ENCODE measurements at places on chromosomes 7 and 10.

GRCh38 chr10:123974406-123974805, 82.8 kb upstream of the CPXM2 start:
- DNase-seq, result no peak

GRCh38 chr10:122044045-122044661, 55.2 kb downstream of the TACC2 start:
- no peak for DNase-seq

GRCh38 chr7:19665399-19666008, 43.3 kb downstream of the POLR1F start:
- peak; percentile 49 for DNase-seq

DNA sequence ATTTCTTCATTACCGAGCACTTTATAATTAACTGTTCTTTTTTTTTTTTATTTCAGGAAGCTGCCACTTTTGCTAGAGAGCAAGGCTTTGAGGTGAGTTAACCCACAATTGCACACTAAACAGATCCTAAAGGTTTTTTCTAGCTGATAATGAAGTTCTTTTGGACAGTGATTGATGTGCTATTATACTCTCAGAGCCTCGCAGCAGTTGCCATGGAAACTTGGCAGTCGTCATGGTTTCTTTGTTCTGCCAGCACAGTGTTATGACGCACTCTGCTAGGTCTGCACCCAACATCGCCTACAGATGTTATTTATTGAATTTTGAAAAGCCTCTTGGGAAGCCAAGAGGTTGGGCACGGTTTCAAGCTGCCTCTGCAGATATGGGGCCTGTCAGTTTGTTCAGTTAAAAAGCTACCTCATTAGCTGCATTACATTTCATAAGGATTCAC, 237.2 kb upstream of the KAT6B start:
- DNase-seq, result peak; percentile 92

DNA sequence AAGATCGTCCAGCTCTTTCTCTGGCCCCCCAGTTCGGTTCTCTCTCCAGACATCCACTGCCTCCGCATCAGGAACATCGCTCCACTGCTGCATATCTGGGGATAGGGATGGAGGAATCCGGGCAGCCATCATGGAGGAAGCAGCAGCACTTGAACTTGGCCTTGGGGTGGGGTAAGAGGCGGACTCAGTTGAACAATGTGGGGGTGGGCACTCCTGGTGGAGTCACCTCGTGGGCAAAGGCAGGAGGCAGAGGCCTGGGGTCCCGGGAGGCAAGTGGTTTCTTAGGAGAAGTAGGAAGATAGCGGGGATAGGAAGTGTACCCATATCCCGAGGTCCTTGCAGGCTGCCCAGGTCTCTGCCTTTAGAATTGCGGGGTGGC, 98.3 kb downstream of the CHST15 start:
- no peak for DNase-seq

DNA sequence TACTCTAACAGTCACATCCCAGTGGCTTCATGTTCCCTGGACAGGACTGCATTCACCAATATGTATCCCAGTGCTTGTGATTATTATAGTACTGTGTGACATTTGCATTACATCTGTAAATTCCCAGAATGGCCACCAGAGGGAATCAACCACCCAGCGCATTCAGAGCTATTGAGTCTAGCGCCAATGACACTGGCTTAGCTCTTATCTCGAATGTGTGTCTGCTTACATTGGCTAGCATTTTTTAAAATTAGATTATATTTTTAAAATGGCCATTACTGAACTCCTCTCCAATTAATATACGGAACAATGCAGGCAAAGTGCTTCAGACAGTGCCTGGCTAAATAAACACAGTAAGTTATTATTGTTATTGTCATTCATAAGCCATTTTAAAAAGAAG, 36.3 kb downstream of the TRIL start:
- DNase-seq, result peak; percentile 73
